Fibroblast of the aortic adventitia (primary cell): ENCODE measurements at places on chromosomes 16 and 17. TPM values are rescaled to one million over a fixed set of nuclear protein-coding genes. Genes with fewer than 3 reads are reported as not detected.

Gene CLDN7
- total RNA-seq = 3.0 TPM in 1 of 2 replicates, not detected in the other

Gene GLIS2
- total RNA-seq = 3.3 and 6.6 TPM in 2 replicates

Gene ERN1
- 11.6 and 13.3 TPM in 2 replicates for total RNA-seq

Gene LDHD
- total RNA-seq = 0.18 and 2.9 TPM in 2 replicates

Gene TNFRSF17
- total RNA-seq = not detected in 2 replicates

Gene ST6GALNAC2
- 0.63 TPM in 1 of 2 replicates, not detected in the other for total RNA-seq

Gene RAB11FIP4
- 0.09 and 0.74 TPM in 2 replicates for total RNA-seq

Gene RPGRIP1L
- total RNA-seq = 11.1 and 19.5 TPM in 2 replicates

Gene ITGAX
- not detected in 2 replicates for total RNA-seq

Gene GAN
- total RNA-seq = 6.2 and 21.3 TPM in 2 replicates

Gene KRTAP2-4
- not detected in 2 replicates for total RNA-seq

Gene EVPLL
- not detected in 2 replicates for total RNA-seq

Gene CLEC16A
- 14.5 and 16.3 TPM in 2 replicates for total RNA-seq

Gene SRSF2
- 62.8 and 109 TPM in 2 replicates for total RNA-seq

Gene TACO1
- 16.1 and 20.3 TPM in 2 replicates for total RNA-seq

Gene GPRC5C
- 0.99 and 24.4 TPM in 2 replicates for total RNA-seq

Gene HOXB6
- 0.63 and 13.1 TPM in 2 replicates for total RNA-seq

Gene RRAD
- 0.72 and 3.8 TPM in 2 replicates for total RNA-seq

Gene TMEM231
- total RNA-seq = 6.4 and 13.9 TPM in 2 replicates

Gene SLC6A2
- total RNA-seq = not detected in 2 replicates

Gene SLC35G6
- total RNA-seq = not detected in 2 replicates

Gene FTO
- total RNA-seq = 135 and 145 TPM in 2 replicates

Gene IL17C
- total RNA-seq = not detected in 2 replicates

Gene CASKIN1
- total RNA-seq = 0.18 TPM in 1 of 2 replicates, not detected in the other

Gene NPIPB13
- 0.36 and 1.1 TPM in 2 replicates for total RNA-seq

Gene DNAI2
- not detected in 2 replicates for total RNA-seq

Gene PDILT
- total RNA-seq = not detected in 2 replicates

Gene TPSG1
- not detected in 2 replicates for total RNA-seq

Gene OTOA
- 0.09 TPM in 1 of 2 replicates, not detected in the other for total RNA-seq

Gene KRTAP4-2
- not detected in 2 replicates for total RNA-seq

Gene ZDHHC1
- total RNA-seq = 7.1 and 7.6 TPM in 2 replicates
